ENCODE measurements at places on chromosomes 16 and 17.

- no peak for DNase-seq
Measured at GRCh38 chr16:55041540-55042234, 111.0 kb downstream of the IRX5 start.

DNA sequence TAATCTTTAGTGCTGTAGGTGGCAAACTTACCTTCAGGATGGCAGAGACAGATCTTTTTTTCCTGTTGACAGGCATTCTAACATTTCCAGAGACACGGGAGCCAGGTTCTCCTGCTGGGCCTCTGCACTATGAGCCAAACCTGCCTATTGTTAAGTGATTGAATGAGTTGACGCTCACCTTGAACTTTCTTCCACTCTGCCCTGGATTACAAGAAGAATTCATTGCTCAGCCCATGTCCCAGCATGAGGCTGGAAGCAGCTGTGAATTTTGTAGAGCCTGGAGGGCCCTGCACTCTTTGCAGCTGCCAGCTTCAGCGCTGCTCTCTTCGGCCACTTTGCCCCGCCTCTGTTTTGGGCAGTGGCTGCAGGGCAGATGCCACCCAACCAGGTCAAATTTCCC is 9.4 kb upstream of the SLC7A5 start:
- no peak for DNase-seq

- no peak for DNase-seq
Measured at GRCh38 chr17:41906465-41907184, 12.1 kb downstream of the ACLY start.

- DNase-seq: no peak
Measured at GRCh38 chr16:67145746-67146145, 5.1 kb downstream of the B3GNT9 start.

DNA sequence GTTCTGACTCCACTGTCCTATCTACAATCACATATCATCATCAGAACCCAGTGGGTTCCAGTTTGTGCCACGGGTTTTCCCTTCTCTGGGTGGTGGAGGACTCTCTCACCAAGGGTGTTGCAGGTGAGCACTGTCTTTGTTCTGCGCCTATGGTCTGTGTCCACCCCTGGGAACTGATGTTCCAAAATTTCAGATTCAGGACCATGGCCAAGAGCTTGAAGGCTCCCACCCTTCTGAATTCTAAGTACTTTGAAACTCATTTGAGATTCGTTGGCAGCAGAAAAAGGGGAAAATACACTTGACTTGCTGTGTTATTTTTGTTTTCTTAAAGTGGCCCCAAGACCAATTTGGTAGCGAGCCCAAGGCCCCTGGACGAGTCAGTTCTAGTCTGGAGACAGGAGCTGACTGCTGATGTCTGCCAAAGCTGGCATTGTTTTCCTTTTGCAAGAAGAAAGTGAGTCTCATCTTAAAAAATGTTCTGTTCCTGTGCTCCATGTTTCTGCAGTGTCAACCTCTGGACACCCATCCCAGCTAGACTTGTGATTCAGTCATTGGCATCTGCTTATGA is 310.9 kb downstream of the HAPSTR1 start:
- no peak for DNase-seq

DNA sequence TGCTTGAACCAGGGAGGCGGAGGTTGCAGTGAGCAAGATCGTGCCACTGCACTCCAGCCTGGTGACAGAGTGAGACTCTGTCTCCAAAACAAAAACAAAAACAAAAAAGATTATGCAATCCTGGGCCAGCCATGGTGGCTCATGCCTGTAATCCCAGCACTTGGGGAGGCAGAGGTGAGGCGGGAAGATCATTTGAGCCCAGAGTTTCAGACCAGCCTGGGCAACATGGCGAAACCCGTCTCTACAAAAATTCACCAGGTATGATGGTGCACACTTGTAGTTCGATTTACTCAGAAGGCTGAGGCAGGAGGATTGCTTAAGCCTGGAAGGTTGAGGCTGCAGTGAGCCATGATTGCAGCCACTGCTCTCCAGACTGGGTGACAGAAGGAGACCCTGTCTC is 109.6 kb downstream of the PPM1E start:
- no peak for DNase-seq

DNA sequence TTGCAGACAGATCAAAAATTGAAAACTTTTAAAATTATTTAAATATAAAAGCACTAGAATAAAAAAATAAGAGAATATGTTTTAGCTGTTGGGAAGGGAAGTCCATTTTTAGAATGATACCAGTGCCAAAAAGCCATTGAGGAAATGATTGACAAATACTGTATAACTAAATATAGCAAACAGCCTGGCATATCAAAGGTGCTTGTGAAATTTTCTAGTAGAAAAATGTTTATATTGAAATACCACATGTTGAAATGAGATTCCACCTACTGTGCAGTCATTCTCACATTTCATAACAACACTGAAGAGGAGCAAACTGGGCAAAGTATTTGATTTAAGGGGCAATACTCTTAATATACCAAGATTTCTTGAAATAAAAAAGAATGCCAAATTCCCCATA is 183.5 kb downstream of the PHKB start:
- DNase-seq: no peak

Measured in central memory CD8-positive, alpha-beta T cell (primary cell).